CD4-positive, alpha-beta T cell treated with Interferon alpha-2 for 1 hour (primary cell): ENCODE measurements at places on chromosomes 7 and 10.

- no peak for DNase-seq
Measured at GRCh38 chr7:135929249-135929648, 47.9 kb downstream of the MTPN start.

DNA sequence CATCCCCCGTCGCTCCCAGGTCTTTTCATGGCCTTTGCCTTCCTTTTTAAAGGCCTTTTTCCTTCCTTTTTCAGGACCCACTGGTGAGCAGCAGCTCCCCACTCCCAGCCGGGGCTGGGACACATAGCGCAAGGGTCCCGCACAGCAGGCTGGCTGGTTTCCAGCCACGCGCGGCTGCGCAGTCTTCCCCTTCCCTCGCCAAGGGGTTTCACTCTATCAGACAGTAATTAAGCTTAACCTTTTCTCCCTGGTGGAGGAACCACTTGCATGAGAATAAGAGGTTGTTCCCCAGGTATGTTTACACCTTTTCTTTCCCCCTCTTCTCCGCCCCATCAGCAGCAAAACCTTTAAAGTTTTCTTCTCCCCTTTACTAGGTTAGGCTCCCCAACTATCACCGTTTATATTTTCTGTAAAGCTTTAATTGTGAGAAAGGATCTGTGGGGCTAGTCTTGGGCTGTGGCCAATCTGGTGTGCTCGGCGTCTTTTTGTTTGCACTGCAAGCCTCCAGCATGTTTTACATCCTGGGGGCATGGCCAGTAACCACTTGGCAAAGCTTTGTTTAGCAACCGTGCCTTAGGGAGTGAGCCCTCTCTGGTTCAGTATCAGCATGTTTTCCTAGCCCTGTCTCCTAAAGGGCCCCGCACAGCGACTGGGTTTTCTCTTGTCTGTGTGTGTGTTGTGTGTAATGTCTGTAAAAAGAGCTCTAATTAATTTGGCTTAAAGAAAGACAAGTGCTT lies 219.6 kb downstream of the PHF14 start:
- DNase-seq = no peak

GRCh38 chr10:120961795-120962755 lies 110.9 kb downstream of the WDR11 start:
- no peak for DNase-seq

DNA sequence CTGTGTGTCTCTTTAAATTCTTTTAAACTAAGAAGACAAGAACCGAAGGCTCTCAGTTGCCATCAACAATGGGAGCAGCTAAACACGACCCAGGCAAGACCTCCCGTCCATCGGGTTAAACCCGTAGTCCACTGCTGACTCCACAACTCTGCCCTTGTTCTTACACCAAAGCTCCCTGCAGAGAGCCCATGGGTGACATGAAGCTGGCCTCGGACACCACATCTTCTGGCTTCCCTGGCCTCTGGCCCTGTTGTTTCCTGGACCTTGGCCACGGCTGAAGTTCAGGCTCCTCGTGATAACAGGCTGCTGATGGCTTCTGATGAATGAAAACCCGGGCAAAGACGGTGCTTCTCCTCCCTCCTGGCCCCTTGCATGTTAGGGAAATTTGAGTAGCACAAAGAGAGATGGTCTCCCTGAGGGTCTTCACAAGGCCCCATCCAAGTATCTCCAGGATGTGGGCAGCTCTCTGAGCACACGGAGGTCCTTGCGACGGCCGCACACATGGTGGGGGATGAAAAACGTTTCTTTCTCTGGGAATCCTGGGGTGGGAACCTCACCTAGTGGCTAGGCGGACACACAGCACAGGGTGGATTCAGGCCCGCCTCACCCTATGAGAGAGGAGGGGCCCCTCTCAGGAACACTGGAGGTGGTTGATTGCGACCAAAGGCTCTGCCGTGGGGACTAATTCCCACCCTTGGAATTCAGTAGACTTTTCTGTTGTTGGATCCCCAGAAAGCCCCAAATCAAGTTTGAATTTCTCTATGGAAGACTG lies 271.1 kb downstream of the ADARB2 start:
- no peak for DNase-seq

DNA sequence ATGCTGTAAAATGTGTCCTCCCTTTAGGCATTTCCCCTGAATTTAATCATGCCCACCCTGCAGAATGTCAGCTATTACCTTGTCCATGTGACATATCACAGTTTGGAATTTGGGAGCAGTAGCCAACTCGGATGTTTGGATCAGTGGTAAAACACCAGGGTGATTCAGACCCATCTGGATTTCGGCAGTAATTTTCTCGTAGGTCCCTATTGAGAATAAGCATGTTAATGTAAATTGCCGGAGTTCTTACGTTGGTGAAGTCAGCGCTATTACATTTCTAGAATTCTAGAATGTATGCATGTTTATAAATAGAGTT lies 44.1 kb downstream of the HGF start:
- no peak for DNase-seq

- DNase-seq = no peak
Measured at GRCh38 chr7:45585628-45586027, 11.5 kb downstream of the ADCY1 start.

DNA sequence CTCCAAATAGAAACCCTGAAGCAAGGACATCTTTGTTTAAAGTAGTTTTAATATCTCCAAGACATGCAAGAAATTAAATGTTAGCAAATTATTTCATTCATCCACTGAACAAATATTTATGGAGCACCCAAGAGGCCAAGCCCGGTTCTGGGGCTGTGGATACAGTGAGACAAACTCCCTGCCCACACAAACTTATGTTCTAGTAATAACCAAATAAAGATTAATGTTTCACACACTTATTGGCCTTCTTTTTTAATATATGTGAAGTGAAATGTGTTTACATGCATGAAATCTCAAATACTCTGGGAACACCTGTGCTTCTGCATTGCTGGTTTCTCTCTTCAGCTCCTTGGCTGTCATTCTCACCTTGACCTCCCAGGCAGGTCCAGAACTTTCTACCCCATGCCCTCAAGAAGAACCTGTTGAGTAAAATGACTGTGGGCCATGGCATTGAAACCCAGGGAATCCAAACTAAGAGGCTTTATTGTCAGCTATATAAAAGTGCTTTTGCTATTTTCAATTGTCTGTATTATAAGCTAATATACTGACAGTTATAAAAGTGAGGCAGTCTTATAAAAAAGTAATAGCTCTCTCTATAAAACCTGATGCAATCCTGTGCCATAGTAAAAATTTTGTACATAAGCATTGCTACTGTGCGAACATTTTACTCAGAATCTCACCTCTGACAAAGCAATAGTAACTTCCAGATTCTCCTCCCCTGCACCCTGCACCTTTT lies 43.7 kb downstream of the SVIL start:
- DNase-seq = no peak

DNA sequence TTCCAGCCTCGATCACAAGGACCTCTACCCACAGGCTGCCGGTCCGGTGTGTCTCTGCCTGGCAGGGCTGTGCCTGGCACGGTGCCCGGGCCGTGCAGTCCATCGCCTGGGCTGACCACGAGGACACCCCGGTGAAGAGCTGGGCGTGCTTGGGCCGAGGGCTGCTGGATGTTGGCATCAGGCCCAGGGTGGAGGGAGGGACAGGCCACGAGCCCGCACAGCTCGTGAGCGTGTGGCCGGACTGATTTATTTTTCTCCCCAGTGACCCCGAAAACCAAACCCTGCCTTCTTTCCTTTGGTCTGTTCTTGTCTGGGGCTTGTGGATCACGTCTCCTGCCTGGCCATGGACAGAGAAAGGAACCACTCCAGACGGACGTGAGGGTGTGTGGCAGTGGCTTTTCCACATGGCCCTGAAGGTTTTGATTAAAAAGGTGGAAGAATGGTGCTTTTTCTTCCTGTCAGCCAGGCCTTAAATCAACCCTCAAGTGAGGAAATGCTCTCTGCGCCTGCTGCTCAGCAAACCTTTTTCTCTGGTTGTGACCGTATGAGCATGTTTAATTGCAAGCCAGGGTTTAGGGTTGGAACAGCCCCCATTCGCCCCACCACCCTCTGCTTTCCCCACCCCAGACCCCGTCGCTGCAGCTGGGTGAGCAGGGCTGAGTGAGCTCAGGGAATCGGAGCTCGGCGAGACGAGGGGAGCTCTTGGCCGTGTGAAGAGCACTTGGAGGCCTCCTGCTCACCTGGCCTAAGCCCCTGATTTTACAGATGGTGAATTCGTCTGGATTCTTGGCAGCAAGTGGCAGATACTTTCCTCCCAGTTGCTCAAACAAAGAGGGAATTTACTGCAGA lies 130.1 kb downstream of the RGS10 start:
- no peak for DNase-seq

DNA sequence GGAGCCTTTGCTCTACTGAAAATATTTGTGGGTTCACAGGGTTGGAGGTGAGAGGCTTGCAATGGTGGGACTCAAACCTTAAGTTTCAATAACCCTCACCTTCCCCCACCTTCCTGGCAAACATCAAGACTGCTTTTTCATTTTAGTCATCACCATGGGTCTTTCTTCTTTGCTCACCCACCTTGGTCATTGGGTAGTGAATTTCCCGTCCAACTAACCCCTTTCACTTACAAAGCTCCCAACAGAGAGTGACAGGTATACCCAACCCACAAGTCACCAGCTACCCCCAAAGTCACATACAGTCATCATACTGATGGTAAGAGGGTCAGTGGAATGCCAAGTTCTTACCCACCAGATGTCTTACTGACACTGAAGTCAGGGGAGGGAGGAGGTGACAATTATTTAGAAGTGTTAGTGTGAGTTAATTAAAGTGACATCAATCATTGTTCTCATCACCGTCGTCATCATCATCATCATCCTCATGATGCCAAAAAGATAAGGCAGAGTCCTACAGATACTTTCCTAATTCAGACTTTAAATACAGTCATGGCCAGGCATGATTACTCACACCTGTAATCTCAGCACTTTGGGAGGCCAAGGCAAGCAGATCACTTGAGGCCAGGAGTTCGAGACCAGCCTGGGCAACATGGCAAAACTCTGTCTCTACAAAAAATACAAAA lies 49.0 kb downstream of the PIK3AP1 start:
- DNase-seq = peak; percentile 55

DNA sequence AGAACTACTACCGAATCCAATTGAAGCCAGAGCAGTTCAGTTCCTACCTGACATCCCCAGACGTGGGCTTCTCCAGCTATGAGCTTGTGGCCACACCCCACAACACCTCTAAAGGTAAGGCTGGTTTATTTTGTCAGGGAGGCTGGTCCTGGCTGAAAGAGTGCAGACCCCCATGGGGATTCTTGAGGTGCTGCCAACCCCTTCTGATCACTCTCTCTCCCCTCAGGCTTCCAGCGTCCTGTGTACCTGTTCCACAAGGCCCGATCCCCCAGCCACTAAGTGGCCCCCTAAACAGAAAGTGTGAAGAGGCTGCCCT lies 3.1 kb downstream of the PPP1R35 start:
- DNase-seq = no peak

DNA sequence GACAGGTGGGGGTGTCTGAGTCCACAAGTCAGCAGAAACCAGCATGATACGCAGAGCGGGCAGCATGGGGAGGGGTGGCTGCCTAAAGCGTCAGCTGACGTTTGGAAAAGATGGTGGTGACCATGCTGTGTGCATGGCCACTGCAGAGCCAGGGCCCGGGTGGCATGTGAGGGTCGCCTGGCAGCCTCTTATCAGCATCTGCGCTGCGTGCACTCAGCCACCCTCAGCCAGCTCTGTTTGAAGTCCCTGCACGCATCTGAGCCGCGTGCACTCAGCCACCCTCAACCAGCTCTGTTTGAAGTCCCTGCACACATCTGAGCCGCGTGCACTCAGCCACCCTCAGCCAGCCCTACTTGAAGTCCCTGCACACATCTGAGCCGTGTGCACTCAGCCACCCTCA lies 61.5 kb downstream of the WDR37 start:
- no peak for DNase-seq

DNA sequence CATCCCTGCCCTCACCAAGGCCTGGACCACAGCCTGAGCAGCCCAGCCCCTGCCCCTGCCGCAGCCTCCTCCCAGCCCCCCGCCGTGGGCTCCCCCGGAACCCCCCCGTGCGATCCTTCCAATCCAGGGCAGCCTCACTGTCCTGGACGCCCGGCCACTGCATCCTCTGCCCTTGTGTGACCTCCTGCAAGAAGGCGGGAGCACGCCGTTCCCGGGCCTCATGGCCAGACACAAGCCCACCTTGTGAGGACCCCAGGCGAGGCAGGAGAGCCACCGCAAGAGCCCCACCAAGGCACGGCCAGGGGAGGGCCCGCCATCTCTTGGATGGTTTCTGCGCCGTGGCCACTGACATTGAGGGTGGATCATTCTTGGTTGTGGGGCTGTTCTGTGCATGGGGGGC lies 7.8 kb upstream of the LFNG start:
- no peak for DNase-seq

GRCh38 chr7:118870187-118870586 lies 645.7 kb downstream of the ANKRD7 start:
- DNase-seq = no peak

- no peak for DNase-seq
Measured at GRCh38 chr10:122464586-122464985, 3.2 kb downstream of the HTRA1 start.

- DNase-seq = no peak
Measured at GRCh38 chr10:44640429-44640828, 255.5 kb upstream of the CXCL12 start.

- no peak for DNase-seq
Measured at GRCh38 chr7:102220960-102221800, 65.5 kb upstream of the SH2B2 start.

DNA sequence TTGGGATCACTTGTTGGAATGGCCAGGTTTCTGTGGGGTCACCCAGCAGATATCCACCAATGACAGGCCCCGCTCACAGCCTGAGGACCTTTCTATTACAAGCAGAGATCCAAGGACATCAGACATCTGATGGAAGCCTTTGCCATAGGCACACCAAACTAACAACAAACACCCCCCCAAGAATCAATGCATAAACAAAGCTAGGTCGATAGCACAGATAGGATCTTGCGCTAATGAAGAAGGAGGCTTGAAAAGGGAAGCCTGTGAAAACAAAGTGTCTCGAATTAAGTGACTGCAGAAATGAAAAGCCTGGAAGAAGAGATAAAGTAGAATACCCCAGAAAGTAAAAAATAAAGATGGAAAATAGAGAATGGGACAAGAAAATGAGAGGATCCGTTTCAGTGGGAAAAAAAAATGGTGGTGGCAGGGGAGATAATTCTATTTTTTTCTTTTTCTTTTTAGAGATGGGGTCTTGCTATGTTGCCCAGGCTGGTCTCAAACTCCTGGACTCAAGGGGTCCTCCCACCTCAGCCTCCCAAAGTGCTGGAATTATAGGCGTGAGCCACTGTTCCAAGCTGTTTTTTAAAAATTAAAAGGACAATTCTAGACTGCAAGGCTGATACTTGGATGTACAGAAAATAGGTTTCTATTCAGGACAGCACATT lies 26.3 kb upstream of the SMURF1 start:
- no peak for DNase-seq

DNA sequence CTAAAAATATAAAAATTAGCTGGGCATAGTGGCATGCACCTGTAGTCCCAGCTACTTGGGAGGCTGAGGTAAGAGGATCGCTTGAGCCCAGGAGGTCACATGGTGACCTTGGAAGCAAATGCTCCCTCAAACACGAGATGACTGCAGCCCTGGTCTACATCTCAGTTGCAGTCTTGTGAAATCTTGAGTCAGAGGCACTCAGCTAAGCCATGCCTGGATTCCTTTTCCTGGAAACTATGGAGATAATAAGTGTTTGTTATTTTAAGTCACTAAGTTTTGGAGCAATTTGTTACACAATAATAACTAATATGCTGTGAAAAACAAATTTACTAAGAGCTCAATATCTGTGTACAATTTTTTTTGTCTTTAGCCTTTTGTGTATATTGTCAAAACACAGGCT lies 284.3 kb upstream of the KAT6B start:
- DNase-seq = no peak

- no peak for DNase-seq
Measured at GRCh38 chr7:28767356-28767755, 190.8 kb downstream of the TRIL start.
